ENCODE measurements at places on chromosomes 2 and 18.

DNA sequence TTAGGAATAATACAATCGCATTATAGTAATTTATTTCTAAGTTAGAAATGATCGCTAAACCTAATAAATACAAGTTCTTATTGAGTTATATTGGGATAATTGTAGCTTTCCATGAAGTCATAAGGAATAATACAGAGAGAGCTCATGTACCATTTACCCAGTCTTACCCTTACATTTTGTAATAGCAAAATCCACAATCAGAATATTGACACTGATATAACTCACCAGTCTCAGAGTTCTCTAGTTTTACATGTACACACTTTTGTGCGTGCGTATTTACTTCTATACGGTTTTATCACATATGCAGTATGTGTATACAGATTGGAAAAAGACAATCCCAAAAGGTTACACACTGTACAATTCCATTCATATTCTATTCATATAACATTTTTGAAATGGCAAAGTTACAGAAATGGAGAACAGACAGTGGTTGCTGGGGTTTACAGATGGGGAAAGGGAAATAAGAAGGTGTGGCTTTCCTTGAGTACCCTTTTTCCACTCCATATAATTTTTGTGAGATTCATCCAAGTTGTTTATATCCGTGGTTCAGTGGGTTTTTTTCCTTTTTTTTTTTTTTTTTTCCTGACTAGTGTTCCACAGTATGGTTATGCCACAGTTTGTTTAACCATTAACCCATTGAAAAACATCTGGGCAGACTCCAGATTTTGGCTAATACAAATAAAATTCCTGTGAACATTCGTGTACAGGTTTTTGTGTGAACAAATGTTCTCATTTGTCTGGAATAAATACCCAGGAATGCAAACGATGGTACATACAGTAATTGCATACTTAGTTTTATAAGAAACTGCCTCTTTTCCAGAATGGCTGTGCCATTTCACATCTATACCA is 117.2 kb downstream of the HNMT start:
- no peak for DNase-seq

DNA sequence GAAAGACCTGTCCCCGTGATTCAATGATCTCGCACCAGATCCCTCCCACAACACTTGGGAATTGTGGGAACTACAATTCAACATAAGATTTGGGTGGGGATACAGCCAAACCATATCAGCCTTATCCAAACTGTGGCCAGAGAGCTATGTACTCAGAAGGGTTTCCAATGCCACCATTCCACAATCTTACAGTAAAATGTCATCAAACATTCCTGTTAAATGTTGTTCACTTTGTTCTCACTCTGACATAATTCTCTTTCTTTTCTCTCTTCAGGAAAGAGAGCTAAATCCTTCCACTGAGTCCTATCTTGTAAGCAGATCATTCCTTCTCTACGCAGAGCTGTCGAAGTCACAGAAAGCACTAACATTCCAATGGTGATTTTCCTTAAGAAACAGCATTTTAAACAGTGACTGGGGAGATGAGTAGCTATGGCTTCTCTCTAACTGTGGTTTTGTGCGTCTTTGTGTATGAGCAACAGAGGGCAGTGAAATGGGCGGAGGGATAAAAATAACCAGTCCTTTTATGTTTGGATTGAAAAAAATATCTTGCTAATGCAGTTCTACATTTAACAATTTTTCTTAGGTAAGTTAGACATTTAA is 684.7 kb downstream of the EPHA4 start:
- DNase-seq: no peak

- DNase-seq: no peak
Observed at GRCh38 chr2:102603904-102604303, 15.4 kb upstream of the SLC9A2 start.

DNA sequence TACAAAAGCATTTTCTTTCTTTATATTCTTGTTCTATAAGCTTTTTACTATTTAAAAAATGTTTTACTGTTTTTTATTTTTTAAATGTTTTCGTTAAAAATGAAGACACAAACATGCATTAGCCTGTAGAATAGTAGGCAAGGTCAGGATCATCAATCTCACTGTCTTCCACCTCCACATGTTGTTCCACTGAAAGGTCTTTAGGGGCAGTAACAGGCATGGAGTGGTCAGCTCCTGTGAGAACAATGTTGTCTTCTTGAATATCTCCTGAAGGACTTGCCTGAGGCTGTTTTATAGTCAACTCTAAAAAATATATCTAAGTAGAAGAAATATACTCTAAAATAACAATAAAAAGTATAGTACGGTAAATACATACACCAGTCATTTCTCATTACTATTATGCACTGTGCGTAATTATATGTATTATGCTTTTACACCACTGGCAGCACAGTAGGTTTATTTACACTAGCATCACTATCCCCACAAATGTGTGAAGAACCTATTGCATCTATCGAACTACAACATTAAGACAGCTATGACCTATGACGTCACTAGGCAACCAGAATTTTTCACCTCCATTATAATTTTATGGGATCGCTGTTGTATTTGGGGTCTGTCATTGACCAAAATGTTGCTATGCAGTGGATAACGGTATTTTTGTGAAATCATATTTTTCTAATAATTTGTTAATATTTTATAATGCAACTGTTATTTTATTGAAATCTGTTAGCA is 764.3 kb downstream of the METTL4 start:
- no peak for DNase-seq

- DNase-seq: no peak
Observed at GRCh38 chr18:9226463-9226862, 89.9 kb downstream of the ANKRD12 start.

- no peak for DNase-seq
Observed at GRCh38 chr2:101560780-101561315, 85.9 kb upstream of the RFX8 start.

GRCh38 chr2:8391584-8391983 is 290.3 kb upstream of the ID2 start:
- DNase-seq: no peak

GRCh38 chr2:133591164-133591563 is 22.9 kb upstream of the NCKAP5 start:
- DNase-seq: no peak

DNA sequence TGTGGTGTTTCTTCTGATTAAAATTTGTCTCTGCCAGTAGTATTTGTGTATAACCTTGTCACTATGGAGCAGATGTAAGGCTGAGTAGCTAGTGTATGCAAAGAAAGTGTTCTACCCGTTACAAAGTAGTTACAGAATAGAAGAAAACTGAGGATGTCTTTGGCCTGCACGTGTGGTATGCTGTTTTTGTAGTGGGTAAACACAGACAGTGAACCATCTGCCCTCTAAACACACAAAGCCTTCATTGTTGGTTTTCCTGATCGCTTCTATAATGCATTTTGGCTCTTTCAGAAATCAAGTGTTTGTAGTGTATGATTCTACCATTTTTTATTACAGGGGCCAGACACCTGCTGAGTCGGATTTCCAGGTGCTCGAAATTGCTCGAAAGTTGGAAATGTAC is 61.5 kb downstream of the FARP2 start:
- DNase-seq: no peak

DNA sequence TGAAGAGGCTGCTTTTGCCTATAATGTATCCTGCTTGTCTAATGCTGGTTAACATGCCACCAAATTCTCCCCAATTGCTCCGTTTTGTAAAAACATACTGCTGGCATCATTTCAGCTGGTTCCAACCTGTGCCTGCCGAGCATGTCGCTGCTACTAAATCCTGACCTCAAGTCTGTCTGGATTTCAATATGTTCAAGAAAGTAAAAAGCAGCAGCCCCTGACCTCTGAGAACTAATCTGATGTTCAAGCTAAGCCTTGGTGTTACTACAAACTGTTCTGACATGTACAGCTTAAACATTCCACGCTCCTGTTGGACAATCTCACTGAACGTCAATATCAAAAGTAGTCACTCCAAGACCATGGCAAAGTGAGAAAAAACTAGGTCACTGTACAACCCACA is 46.3 kb downstream of the SFT2D3 start:
- no peak for DNase-seq

- no peak for DNase-seq
Observed at GRCh38 chr2:200845669-200846325, 18.7 kb downstream of the CLK1 start.

DNA sequence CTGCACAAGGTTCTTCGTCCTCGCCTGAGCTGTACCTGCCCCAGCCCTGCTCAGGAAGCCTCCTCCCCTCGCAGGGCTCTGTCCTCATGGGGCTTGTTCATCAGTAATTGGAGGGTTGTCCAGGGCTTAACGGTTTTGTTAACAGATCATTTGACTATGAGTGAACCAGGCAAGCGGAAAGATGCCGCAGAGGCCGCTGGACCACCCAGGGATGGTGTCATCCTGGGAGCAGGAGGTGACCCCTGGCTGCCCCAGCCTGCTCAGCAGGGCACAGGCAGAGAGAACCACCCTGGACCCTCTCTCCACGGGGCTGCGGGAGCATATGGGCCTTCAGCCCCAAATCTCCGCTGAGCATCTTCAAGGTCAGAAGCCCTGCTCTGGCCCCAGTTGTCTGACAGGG is 264.3 kb downstream of the KLHL29 start:
- DNase-seq: no peak

- DNase-seq: no peak
Observed at GRCh38 chr2:230684270-230685168, 28.1 kb upstream of the CAB39 start.

DNA sequence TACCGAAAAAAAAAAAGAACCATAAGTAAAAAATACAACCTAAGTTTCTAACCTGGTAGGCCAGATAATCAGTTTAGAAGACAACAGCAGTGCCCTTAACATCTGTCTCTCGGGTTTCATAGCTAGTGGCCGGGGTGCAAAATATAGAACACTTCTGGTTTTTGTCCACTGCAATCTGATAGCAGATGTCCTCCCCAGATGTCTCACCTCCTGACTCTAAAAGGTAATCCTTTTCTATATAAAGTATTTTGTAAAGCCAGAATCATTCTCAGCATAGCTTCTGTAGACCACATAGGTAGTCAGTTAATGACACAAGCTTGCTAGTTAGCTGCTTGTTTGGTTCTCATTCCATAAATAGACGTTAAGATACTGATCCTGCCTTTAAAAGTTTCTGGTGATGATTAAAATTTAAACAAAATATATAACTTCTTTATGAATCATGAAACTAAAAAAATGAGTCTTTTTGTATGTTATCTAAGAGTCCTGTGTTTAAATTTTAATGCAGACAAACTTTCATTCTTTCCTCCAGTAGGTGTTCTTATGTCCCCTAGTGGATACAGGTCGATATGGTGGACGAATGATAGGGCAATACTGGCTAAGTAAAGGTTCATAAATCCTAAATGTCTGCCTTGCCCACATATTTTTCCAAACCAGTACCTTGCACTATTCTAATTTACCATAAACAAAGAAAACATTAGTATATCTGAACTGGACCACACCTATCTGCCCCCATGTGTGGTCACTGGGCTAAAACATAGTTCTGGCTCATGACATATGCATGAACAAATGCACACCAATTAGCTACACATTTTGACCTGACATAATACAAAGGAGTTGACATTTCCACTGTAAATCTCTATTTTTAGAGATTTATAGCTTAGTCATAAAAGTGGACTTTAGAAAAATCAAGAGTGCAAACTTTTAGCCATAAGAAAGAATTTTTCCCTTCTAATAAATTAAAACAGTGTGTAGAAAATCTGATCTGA is 171.0 kb downstream of the SRBD1 start:
- no peak for DNase-seq

DNA sequence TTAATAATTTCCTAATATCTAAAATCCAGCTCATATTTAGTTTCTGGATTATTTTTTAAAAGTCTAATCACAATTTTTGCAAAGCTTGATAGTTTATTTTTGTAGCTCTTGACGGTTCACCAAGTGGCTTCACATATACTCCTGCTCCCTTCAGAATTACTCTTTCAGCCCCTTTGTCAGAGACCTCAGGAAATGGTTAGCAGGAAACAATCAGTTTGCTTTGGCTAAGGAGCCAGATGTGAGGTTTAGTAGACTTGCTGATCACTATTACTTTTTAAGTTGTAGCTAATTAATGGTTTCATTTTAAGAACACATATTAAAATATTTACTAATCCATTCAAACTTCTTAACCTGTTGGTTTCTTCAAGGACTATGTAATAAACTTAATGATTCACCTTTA is 2.3 kb downstream of the RBBP8 start:
- no peak for DNase-seq

DNA sequence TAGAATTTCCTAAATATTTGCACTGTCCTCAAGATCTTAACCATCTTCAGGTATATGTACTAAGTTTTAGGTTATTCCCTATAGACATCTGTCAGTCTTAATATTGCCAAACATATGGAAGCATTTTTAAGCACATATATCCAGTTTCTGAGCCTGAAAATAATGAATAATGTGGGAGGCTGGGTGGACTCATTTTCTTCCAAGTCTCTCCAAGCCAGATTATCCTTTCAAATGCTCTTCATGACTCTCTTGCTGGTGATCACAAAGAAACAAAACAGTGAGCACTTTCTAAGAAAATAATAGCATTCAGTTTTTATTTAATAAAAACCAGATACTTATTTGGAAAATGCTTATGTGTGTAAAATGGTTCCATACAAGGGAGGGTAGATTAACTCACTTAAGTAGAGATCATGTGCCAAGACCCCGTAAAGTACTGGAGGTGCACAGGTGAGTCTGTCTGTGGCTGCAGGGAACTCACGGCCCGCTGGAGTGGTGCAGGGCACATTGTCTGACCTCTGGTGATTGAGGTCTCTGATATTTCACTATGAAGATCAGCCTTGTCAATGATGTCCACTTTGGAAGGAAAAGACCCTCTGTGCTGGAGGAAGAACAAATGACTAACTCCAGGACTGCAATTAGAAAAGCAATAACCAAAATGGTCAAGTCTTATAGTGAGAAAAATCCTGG is 161.6 kb downstream of the TMEM18 start:
- DNase-seq: no peak

- no peak for DNase-seq
Observed at GRCh38 chr18:26584745-26585144, 36.4 kb upstream of the KCTD1 start.

- DNase-seq: no peak
Observed at GRCh38 chr18:75824661-75825060, 397.2 kb upstream of the SMIM21 start.

- no peak for DNase-seq
Observed at GRCh38 chr2:149732001-149732685, 144.6 kb upstream of the MMADHC start.

- DNase-seq: no peak
Observed at GRCh38 chr2:12819103-12819475, 102.4 kb downstream of the TRIB2 start.

- DNase-seq: no peak
Observed at GRCh38 chr2:33278245-33278943, 198.1 kb upstream of the RASGRP3 start.

- DNase-seq: no peak
Observed at GRCh38 chr2:207110715-207111114, 55.0 kb downstream of the KLF7 start.

GRCh38 chr2:120442923-120443571 is 97.1 kb downstream of the INHBB start:
- DNase-seq: no peak

DNA sequence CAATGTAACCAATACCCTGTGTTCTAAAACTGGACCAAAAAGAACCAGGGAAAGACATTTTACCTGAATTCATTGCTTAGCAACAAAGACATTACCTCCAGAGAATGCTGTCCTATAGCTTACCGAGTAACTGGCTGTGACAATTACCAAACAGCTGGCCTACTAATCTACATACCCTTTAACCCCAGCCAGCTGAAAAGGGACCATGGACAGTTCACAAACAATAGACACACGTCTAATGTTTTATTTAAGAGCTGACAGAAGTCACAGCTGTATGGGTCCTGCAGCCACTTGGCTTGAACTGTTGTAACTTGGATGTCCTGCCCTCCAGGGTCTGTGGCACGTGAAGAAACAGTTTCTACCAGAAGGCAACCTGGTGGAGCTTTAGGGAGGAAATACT is 130.1 kb upstream of the EFEMP1 start:
- DNase-seq: no peak

GRCh38 chr2:10772868-10773215 is 39.7 kb downstream of the PDIA6 start:
- no peak for DNase-seq
